ENCODE measurements at places on chromosomes 12 and 14.

- no peak for DNase-seq
Measured at GRCh38 chr14:33404054-33404453, 465.4 kb downstream of the NPAS3 start.

- DNase-seq: no peak
Measured at GRCh38 chr12:77229640-77230442, 164.5 kb upstream of the E2F7 start.

- no peak for DNase-seq
Measured at GRCh38 chr14:100078997-100079725, 13.9 kb downstream of the EVL start.

GRCh38 chr12:52236386-52237050 lies 3.5 kb downstream of the KRT7 start:
- no peak for DNase-seq

DNA sequence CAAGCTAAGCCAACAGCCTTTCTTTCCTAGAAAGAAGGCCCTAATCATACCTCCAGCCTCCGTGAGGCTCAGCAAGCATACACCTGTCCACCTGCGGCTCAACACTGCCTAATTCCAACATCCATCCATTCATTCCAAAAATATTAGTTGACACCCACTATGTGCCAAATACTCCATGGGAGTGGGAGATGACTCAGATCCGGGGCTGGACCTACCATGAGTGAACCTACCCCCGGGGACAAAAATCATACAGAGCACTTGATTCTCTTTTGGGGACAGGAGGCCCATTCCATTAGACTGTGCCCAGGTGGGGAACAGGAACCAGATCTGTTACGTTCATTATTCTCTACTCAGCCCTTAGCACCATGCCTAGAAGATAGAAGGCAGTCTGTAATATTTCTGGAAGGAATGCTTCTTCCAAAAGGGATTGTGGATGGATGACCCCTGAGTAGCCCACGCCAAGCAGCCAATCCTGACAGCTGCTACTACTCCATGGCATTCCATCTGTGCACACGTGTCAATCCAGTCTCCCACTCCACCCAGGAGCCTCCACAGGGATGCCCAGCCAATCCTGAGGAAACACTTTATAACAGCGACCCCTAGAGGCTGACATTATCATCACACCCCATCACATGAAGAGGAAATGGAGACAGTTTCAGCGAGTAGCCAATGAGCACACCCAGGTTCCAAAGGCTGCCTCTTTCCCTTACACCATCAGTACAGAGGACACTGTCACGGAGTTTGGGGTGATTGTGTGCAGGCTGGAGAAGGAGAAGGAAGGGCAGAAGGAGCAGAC lies 170.7 kb downstream of the ESRRB start:
- peak; percentile 63 for DNase-seq

DNA sequence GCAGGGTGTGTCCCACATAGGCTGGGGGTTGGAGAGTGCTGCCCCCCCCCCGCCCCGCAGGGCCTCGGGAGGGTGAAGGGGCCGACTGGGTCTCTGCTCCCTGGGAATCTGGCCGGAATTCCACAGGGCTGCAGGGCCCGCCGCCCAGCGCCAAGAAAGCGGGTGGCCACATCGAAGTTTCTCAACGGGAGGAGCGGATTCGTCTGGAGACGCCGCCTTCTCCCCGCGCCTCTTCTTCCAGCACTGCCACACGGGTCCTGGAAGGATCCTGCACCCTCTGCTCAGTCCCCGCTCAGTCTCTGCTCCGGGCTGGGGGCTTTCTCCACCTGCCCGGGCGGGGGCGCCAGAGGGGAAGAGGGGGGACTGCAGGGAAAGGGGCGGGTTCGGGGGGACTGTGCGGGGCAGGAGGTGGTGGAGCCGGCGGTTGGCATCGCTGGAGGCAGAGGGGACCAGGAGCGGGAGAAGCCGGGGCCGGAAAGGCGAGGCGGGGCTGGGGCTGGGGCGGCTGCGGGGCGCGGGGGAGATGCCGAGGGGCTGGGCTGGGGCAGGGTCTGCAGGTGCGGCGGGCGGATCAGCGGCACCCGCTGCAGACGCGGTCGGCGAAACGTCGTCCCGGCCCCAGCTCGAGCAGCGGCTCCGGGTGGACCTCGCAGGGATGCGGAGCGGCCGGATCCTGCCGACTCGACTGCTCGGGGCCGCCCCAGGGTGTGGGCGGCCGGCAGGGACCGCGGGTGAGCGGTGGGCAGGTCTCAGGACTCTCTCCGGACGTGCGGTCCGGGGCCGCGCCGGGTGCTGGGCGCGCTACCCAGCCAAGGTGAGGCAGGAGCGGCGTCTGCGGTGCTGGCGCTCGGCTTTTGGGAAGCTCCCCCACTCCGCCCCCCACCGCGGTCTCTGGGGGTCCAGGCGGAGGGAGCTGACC lies 811.4 kb upstream of the TMEM132C start:
- peak; percentile 51 for DNase-seq

GRCh38 chr12:53268630-53269562 lies 797 bp downstream of the ESPL1 start:
- no peak for DNase-seq

DNA sequence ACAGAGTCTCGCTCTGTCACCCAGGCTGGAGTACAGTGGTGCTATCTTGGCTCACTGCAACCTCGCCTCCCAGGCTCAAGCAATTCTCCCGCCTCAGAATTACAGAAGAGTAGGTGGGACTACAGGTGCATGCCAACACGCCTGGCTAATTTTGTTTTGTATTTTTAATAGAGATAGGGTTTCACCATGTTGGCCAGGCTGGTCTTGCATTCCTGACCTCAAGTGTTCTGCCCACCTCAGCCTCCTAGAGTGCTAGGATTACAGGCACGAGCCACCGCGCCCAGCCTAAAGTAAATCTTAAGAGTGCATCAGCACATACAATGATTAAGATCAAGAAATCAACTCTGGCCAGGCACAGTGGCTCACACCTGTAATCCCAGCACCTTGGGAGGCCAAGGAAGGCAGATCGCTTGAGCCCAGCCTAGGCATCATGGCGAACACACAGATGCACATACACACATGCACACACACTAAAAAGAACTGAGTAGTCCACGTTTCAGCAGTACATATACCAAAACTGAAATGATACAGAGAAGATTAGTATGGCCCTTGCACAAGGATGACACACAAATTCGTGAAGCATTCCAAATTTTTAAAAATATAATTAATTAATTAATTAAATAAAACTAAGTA lies 65.0 kb downstream of the HECTD1 start:
- no peak for DNase-seq

DNA sequence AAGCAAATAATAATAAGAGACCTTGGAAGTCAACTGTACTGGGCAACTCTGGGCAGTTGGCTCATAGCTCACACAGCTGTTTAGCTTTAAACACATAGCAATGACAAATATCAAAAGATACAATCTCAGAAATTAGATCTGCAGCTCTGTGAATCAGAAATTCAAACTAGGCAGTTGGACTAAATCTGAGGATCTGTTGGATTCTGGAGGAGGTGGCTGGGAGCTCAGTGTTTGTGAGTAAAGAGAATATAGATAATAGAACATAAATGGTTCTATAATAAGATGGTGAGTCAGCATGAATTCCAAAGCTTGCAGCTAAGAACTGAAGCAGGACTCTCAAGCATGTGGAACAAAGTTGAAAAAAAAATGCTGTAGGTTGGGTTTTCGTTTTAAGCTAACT lies 1949.4 kb upstream of the SEL1L start:
- no peak for DNase-seq

All from nephron progenitor cell (in vitro differentiated cells).